ENCODE measurements at places on chromosomes 7 and 10.

DNA sequence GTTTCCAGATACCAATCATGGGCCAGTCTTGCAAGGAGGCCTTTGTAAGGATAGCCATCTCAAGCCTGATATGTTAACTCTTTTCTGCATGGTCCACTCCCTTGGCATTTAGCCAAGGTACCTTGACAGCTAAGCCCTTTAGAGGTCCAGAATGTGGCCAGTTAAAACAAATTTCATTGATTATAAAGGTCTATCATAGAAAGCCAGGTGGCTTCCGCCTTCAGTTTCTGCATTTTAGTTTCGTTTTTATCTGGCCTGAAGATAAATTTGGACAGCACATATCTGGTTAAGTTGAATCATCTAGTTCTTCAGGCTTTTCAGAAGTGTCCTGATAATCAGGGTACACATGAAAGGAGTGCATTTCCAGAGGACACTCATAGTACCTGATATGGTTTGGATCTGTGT is 30.7 kb downstream of the ANKIB1 start:
- no peak for DNase-seq

DNA sequence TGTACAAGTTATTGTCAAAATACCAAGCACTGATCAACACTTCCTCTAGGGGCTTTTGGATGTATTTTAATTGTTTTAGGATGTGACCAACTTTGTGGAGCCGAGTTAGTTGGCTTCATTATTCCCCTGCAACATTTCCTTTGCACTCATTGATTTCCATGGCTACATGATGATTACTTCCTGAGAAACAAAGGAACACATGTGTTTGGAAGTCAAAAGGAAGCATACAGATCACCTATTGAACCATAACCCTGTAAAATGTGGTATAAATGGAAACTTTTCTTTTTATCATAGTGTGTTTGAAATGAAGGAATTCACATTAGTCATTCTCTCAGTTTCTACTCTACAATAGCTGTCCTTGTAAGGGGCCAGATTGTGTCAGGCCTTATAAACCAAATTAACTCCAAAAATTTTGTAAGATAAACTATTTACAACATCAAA is 32.2 kb upstream of the EXOC6 start:
- no peak for DNase-seq

DNA sequence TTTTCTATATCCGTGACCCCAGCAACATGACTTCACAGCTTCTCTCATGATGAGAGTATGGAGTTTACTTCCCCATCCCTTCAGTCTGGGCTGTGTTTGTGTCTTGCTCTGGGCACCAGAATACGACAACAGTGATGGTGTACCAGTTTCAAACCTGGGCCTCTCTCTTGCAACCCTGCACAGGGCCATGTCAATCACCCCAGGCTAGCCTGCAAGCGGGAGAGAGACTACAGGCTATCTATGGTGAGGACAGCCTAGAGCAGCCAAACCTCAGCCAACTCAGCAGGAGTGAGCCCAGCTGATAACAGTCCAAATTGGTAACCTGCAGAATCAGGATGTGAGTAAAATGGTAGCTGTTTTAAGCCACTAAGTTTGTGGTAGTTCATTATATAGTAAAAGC is 235.8 kb downstream of the CHCHD3 start:
- no peak for DNase-seq

DNA sequence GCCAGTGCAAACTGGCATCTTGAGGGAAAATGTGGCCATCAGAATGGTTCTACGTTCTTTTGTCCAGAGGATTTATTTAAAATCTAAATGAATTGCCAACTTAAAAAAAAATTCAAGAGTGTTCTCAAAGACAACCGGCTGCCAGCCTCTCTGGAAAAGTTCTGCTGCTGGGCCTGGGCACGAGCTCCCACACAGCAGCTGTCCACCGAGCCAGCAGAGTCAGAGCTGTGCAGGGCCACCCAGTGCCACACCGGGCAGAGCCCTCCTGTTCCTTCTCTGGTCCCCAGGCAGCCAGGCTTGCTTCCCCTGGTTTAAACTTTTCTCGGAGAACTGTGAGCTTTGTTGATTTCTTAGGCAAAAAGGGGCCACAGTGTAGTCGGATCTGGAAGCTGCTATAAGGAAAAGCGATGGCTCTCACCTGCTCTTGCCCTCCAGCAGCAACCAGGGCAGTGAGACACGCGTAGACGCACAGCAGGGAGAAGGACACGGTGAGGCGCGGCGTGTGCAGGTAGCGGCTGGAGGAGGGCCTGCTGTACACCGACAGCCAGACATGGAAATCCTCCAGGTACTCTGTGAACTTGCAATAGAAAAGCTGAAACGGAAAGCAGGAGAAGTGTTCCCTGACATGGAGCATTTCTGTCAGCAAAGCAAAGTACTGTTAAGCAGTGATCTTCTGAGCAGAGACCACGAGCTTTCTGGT is 111.6 kb downstream of the PKD1L1 start:
- DNase-seq, result no peak

DNA sequence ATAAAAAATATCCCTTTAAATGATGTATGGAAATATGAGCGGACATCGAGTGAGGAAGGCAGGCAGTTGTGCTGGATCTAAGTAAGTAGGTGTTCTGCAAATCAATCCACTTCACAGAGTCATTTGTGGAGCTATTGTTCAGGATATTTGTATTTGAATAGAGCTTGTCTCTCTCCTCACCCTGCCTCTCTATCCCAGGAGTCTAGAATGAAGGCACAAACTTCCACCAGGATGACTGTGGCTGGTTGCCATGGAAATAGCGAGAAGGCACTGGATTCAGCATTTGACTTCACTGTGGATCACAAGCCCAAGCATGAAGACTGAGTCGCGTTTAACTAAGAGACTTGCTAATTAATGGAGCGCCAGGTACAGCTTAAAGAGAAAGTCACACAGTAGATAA is 53.2 kb downstream of the NPY start:
- no peak for DNase-seq

- no peak for DNase-seq
Measured at GRCh38 chr10:123018531-123018930, 9.7 kb downstream of the ACADSB start.

GRCh38 chr7:152140067-152140466 is 114.6 kb downstream of the GALNT11 start:
- DNase-seq, result no peak

- DNase-seq, result no peak
Measured at GRCh38 chr10:21750424-21750823, 216.4 kb downstream of the MLLT10 start.

DNA sequence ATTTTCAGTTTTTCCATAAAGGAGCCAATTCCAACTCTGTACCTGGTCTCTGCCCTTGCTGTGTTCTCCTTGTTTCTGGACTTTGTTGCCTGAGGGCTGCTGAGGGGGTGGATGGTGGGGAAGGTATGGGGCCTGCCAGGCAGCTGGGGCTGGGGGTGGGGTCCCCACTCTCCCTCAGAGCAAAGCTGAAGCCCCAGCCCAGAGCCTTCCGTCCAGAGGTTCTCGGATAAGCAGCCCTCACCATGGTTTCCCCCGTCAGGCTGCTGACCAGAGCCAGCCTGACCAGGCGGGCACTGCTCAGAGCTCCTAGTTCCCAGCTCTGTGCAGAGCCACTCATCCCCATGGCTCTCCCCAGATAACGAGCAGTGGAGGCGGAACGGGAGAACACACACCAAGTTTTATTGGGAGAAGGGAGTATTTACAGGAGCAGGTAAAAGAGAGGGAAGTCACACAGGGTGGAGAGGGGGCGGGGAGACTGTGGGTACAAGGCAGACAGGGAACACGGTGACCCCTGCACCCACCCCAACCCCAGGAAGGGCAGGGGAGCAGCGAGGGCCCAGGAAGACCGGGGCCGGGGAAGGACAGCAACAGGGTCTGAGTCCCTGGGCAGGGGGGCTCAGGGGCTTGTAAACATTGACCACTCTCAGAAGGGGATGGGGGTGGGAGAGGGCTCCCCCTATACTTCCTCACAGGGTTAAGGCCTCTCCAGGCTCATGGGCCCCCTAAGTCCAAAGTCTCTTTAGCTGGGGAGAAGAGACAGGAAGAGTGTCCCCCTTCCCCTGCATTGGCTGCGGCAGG is 5.8 kb downstream of the GNB2 start:
- no peak for DNase-seq

DNA sequence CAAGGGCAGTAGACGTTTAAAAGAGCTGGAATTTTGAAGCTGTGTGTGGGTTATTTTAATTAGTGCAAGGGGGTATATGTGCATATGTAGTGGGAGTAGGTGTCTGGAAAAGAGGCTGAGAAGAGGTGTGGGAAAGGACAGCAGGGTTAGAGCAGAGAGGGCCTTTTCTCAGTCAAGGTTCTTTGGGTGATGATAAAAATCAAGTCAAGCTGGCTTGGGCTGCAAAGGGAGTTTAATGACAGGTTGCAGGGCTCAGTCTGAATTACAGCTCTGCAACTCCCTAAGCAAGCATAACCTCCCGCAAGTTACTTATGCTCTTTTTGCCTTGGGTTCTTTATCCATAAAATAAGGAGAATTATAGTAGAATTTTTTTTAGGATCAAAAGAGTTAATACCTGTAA is 83.5 kb downstream of the RELN start:
- DNase-seq, result no peak
